ENCODE measurements at places on chromosomes 12 and 14. TPM values are rescaled to one million over a fixed set of nuclear protein-coding genes. Genes with fewer than 3 reads are reported as not detected.

Gene LRRC43
- 0.28 TPM for total RNA-seq

Gene MUCL1
- total RNA-seq = not detected

Gene SCARB1
- 9.9 TPM for total RNA-seq

Gene PAN2
- total RNA-seq = 27.0 TPM

Gene ACOT6
- not detected for total RNA-seq

Gene MARK3
- total RNA-seq = 93.6 TPM

Gene PRPH
- 0.34 TPM for total RNA-seq

Gene ACSS3
- under 0.01 TPM for total RNA-seq

Gene TMEM52B
- total RNA-seq = not detected

Gene INSM2
- total RNA-seq = not detected

Gene ADGRD1
- total RNA-seq = not detected

Gene MYH6
- total RNA-seq = not detected

Gene PARP2
- 9.9 TPM for total RNA-seq

Gene KIF5A
- under 0.01 TPM for total RNA-seq

Gene P2RX2
- total RNA-seq = not detected

Gene GALNT9
- total RNA-seq = not detected

Gene BCL2L2
- 36.4 TPM for total RNA-seq

Gene ARHGEF40
- 4.1 TPM for total RNA-seq

Gene TTC9
- 5.8 TPM for total RNA-seq

Gene PLCZ1
- total RNA-seq = not detected

Gene TAS2R9
- 0.14 TPM for total RNA-seq

Gene NPAS3
- total RNA-seq = not detected

Gene B4GALNT1
- 0.07 TPM for total RNA-seq

Gene FAIM2
- total RNA-seq = not detected

Gene CAPZA3
- total RNA-seq = not detected

Gene SERPINA1
- total RNA-seq = 9.6 TPM

Gene DPY19L2
- 1.6 TPM for total RNA-seq

Gene TBC1D30
- 1.9 TPM for total RNA-seq

Gene TDRD9
- under 0.01 TPM for total RNA-seq

Gene CLEC4D
- total RNA-seq = not detected

Gene NRIP2
- total RNA-seq = not detected

Gene OR6C2
- not detected for total RNA-seq

Gene STAC3
- total RNA-seq = 0.36 TPM

Gene MRPL51
- total RNA-seq = 94.7 TPM

Gene SLC25A21
- total RNA-seq = 1.4 TPM

Gene KIF26A
- 0.14 TPM for total RNA-seq

Gene SLC10A1
- not detected for total RNA-seq

Gene C14orf39
- 0.68 TPM for total RNA-seq

Gene SMARCC2
- 41.8 TPM for total RNA-seq

Gene RDH12
- 0.78 TPM for total RNA-seq

Gene SLC6A15
- 40.5 TPM for total RNA-seq

Gene TOMM20L
- total RNA-seq = not detected

Gene CACNA1C
- under 0.01 TPM for total RNA-seq

Gene CCDC196
- total RNA-seq = not detected

Gene FGF6
- total RNA-seq = not detected

Gene LTBP2
- total RNA-seq = 11.6 TPM

Gene SAV1
- total RNA-seq = 41.1 TPM

Gene DDX11
- 14.2 TPM for total RNA-seq

Gene SRP54
- 108 TPM for total RNA-seq

Gene C12orf50
- under 0.01 TPM for total RNA-seq

Gene DCN
- total RNA-seq = not detected

Gene OTUB2
- total RNA-seq = 2.7 TPM

Gene KLRK1
- total RNA-seq = not detected

Data from nasal cavity respiratory epithelium epithelial cell of viscerocranial mucosa (primary cell).